ENCODE measurements at places on chromosomes 16 and 17. TPM values are rescaled to one million over a fixed set of nuclear protein-coding genes. Genes with fewer than 3 reads are reported as not detected.

DNA sequence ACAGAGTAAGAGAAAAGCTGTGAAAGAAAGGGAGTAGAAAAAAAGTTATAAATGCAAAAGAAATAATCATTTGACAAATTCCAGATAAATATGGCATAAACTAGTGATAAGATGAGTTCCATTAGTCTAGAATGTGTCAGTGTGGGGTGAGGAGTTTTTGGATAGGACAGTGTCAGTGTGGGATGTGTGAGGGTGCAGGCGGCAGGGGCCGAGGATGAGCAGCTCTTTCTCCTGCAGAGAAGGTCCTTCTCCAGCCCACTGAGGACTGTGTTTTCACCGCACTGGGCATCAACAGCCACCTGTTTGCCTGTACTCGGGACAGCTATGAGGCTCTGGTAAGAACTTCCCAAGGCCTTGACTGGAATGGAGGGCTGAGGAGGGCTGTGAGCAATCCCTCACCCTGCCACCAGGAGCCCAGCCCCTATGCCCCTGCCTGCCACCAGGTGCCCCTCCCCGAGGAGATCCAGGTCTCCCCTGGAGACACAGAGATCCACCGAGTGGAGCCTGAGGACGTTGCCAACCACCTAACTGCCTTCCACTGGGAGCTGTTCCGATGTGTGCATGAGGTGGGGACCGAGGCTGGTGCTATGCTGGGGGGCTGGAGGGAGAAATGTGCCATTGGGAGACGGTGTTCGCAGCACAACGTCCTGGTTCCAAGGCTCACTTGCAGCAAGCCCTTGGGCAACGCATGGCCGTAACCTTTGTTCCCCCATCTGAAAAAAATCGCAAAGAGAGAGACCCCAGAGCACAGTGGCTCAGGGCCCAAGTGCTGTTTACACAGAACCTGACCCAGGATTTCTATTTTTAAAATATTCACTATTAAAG lies 13.1 kb downstream of the RAPGEFL1 start:
- DNase-seq = no peak

DNA sequence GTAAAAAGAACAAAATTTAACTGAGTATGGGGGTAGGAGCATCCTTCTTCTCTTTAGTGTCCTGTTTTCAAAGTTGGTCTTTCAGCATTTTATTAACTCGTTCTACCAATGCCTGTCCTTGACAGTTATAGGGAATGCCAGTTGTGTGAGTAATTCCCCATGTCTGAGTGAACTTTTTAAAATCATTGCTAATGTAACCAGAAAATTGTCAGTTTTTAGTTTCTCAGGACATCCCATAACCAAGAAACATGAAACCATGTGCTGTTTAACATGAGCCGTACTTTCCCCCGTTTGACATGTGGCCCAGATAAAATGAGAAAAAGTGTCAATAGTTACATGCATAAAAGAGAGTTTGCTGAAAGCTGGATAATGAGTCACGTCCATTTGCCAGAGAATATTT lies 71.4 kb upstream of the ARL4D start:
- DNase-seq = no peak

The CREBBP gene
- 18.9 TPM for total RNA-seq

The PRSS21 gene
- total RNA-seq = not detected

The CHST4 gene
- 0.28 TPM for total RNA-seq

DNA sequence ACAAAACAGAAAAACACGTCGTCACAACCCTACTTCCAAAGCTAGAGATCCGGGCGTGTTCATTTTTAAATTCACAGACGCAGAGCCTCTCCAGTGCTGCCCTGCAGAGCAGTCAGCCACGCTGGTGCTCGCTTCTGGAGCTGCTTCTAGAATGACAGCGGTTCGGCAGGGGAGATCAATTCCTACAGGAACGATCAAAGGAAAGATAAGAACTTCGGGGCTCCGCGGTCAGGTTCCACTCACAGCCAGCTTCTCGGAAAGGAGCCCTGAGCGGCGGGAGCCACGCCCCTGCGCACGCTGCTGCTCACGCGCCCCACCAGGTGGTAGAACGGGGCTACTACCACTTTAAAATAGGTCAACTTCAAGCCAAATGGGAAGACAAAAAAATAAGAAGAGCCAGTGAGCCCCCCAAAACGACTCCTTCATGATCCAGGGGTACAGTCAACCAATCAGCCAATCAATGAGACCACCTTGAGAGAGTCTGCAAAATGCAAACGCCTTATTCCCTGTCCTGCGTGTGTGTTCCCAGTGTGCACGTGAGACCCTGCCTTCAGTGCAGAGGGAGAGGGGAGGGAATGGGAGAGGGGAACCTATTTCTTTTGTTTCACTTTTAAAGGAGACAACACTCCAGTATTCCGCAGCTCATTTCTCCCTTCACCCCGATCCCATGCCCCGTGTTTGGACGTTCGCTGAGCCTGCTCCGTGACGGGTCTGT lies 209.7 kb downstream of the RBFOX3 start:
- peak; percentile 84 for DNase-seq

DNA sequence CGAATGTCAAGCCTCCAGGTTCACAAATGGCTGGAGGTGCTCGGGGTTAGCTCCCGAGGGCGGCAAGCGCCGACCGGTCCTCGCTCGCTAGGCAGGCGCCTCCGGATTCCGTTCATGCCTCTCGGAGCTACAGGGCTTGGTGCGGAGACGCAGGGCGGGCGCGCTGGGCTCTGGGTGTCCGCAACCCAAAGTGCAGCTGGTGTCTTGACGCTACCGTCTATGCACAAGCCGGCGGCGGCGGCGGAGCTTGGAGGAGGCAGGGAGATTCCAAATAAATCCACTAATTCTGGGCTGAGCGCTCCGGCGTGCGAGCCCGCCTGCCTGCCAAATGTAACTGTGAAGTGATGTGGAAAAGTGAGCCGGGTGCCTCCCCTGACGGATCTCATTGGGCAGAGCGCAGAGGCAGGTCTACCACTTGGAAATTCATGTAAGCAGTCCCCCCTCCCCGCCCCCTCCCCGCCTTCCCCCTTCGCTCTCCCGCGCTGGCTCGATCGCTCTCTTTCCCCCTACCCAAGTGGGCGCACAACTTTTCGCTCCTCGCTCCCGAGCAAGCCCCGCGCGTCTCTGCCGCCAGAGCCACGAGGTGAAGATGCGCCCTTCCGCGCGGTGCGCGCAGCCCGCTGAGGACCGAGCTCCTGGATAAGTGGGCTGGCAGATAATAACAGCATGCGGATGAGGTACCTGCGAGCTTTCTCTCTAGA lies at the start of gene CDH8:
TSS of gene CDH8 (minus strand) at position 338 of the 701 bp plus-strand sequence. CDS start 15,035 bp downstream, outside the sequence.
- DNase-seq = peak; percentile 40

GRCh38 chr17:31397256-31397939 lies 5.9 kb downstream of the RAB11FIP4 start:
- no peak for DNase-seq

DNA sequence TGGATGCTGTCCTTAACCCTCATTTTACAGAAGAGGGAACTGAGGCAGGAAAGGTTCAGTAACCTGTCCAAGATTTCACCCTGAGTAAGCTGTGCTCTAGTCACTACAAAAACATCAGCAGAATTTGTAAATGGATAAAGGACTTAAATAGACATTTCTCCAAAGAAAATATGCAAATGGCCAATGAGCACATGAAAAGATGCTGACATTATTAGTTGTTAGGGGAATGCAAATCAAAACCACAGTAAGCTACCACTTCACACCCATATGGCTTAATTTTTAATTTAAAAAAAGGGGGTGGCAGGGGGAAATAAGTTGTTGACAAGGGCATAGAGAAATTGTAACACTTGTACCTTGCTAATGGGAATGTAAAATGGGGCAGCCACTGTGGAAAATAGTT lies 51.4 kb downstream of the C17orf67 start:
- DNase-seq = no peak

DNA sequence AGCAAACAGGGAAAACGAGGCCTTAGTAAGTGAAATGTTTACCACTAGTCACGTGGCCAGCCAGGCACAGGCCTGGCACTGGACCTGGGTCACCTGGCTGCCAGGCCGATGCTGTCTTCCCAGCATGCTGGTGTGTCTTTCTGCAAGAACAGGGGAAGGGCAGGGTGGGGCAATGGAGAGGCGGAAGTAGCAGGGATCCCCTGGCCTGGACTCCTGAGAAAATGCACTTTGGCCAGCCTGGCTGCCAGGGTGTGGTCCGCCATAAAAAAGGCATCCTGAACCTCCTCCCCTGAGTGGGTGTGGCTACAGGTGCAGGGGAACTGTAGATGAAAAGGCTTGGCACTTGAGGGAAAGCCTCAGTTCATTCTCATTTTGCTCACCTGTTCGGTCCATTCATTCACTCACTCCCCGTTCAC lies 1.0 kb upstream of the ANKRD40CL start:
- DNase-seq = peak; percentile 89

- no peak for DNase-seq
Observed at GRCh38 chr16:4345836-4346781, 5.0 kb downstream of the PAM16 start.

GRCh38 chr16:66128371-66128770 lies 238.1 kb upstream of the CDH5 start:
- DNase-seq = no peak

GRCh38 chr17:77738751-77739531 lies 219.6 kb upstream of the TNRC6C start:
- DNase-seq = no peak

- DNase-seq = no peak
Observed at GRCh38 chr17:71378036-71378435, 742.8 kb upstream of the SOX9 start.

The KRTAP2-2 gene
- not detected for total RNA-seq

DNA sequence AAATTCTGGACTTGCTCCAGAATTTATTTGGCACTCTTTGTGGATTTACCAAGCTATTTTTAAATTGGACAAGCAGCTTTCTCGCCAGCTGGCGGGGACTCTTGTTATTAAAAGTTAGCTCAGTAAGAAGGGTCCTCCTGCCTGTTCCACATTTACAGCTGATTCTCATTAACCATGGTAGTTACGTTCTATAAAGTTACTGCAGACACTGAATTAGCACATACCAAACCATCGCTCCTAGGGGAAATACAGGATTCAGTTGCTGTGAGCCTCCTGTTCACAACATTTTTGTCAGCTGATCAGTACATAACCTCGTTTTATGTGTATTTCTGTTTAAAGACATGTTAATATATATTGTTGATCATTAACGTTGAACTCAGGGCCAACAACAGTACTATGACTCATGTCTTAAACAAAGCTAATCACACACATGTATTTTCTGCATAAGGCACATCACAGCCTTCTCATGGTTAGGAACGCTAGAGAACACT lies 4.2 kb downstream of the LDAF1 start:
- no peak for DNase-seq

DNA sequence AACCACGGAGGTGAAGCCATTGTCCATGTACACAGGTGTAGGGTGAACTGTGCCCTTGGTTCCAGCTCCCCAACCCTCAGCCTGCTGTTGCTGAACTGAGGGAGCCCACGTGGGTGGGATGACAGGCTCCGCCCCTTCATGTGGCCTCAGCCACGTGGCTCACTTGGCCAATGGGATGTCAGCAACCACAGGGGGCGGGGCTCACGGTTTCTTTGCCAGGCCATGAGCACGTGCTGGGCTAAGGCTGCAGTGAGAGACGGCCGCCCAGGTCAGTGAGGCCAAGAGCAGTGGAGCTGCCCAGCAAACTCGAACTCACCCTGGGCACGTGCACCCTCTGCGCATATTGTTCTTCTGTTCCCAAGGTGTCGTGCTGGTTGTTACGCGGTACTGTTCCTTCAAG lies 282.6 kb downstream of the IRF8 start:
- no peak for DNase-seq

- DNase-seq = peak; percentile 64
Observed at GRCh38 chr16:30934827-30935557, 11.6 kb downstream of the FBXL19 start.

The GPR139 gene
- total RNA-seq = not detected

GRCh38 chr17:2338315-2338657 lies 985 bp downstream of the SGSM2 start:
- peak; percentile 61 for DNase-seq

The MT1A gene
- total RNA-seq = not detected

GRCh38 chr16:15847611-15848175 lies 9.1 kb downstream of the MYH11 start:
- no peak for DNase-seq

The TBC1D3D gene
- not detected for total RNA-seq

The FBRS gene
- total RNA-seq = 18.5 TPM

DNA sequence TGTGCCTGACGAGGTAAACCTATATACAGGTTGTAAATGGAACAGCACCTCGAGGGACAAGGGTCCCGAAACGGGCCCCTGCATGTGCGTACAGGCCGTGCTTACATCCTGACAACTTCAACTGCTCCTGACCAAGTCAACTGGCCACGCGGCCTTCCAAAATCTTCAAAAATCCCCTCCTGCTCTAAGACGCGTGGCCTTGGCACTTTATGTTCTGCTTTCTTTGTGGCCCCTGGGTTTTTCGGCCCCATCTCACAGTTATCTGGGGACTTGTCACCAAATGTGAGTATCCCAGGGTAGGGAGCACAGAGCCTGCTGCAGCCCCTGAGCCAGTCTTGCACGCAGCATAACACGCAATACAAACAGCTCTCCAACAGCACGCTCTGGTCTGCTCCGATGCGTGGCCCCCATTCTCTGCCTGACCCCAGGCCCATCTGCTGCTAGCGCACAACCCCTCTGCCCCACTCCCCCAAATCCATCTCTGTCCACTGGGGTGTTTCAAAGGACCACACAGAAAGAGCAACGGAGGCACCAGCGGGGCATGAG lies 659 bp downstream of the RPH3AL start:
- DNase-seq = no peak

The PHF12 gene
- total RNA-seq = 19.0 TPM

GRCh38 chr17:67718325-67718941 lies 697 bp downstream of the NOL11 start:
- peak; percentile 51 for DNase-seq

DNA sequence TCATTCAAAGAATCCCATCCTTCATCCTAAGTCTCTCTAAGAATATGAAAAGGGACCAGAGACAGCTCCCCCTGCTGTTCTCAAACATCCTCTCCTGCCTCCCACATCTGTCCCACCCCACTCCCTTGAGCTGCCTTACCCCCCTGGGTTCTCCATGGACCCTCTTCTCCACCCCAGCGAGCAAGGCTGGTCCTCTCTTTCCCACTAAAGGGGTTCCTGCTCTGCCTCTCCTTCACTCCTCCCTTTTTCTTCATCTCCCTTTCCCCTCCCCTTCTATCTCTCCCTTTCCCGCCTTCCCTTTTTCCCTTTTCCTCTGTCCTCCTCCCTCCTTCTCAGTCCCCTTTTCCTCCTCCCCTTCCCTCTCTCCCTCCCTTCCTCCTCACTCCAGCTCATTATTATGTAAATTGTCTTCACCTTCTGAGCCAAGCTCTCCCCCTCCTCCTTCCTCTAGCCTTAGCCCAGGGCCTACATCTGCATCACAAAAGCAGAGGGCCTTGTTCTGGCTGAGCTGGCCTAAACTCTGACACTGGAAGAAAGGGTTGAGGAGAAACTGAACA lies 90.0 kb downstream of the GNAO1 start:
- no peak for DNase-seq
